Umbilical cord (tissue), 2 donors: ENCODE measurements at places on chromosomes 2 and 18.

DNA sequence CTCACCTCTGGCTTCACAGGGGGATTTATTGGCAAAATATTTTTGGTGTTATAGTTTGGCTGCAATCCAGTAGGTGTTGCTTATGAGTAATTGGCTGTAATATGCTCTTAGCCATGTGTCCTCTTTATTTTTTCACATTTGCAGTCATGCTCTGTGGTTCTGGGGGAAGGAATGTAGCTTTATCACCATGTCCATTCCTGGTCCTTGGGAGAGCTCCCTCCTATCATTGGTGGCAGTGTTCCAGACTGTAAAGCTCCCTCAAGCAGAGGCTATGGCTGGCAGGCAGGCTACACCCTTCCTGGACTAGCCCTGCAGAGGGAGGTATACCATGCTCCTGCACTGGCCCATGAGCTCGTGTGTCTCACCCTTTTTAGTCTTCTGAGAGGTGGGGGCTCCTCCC lies 120.0 kb upstream of the FSIP2 start:
- no peak for DNase-seq

- DNase-seq: peak; percentile 65
Measured at GRCh38 chr18:63819786-63820185, 44.6 kb downstream of the SERPINB7 start.

DNA sequence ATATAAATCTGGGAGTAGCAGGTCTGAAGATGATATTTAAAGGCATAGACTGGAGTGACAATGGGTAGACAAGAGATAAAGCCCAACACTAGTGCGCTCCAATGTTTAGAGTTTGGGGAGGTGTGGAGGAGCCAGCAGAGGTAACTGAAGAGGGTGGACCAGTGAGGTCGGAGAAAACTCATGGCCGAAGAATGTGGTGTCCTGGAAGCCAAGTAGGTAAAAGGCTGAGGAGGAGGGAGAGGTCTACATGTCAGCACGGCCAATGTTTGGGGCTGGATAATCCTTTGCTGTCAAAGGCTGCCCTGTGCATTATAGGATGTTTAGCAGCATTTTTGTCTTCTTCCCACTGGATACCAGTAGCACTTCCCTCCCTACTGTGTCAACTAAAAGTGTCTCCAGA lies 78.8 kb upstream of the KCNE4 start:
- DNase-seq: no peak

DNA sequence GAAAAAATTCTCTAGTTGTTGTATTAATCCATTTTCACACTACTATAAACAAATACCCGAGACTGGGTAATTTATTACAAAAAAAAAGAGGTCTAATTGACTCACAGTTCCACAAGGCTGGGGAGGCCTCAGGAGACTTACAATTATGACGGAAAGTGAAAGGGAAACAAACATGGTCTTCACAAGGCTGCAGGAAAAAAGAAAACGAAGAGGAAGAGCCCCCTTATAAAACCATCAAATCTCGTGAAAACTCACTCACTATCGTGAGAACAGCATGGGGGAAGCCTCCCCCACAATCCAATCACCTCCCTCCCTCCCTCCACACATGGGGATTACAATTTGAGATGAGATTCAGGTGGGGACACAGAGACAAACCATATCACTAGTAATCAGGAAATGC lies 61.7 kb upstream of the SPTBN1 start:
- DNase-seq: no peak

- no peak for DNase-seq
Measured at GRCh38 chr2:68189991-68190784, 32.5 kb downstream of the PNO1 start.

- DNase-seq: no peak
Measured at GRCh38 chr2:18830962-18831361, 241.6 kb upstream of the NT5C1B start.

- peak; percentile 14 for DNase-seq
Measured at GRCh38 chr2:184004289-184004947, 593.9 kb upstream of the ZNF804A start.

DNA sequence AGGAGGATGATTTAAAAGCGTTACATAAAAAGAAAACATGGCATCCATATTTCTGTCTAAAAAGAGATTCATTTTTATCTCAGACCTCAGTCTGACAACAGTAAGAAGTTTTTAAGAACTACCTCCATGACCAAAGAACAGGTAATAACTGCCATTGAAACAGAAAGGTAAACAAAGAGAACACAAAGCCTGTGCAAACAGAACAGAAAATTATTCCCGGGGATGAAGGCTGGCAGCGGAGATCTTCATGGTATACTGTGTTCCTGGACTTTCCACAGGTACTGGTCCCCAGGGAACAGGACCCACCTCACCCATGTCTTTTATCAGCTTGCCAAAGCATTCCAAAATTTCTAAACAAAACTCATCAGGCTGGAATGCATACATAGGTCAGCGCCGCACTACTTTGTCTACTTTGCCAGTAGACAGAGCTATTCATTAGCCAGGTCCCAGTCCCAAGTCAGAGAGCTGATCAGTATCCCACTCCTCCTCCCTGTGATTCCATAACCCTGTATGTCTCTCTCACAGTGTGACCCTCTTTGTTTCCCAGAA lies 277.3 kb downstream of the MBD2 start:
- no peak for DNase-seq
